ENCODE measurements at places on chromosomes 1 and 21.

GRCh38 chr1:11842154-11843041 is 5.2 kb downstream of the NPPA start:
- no peak for DNase-seq

DNA sequence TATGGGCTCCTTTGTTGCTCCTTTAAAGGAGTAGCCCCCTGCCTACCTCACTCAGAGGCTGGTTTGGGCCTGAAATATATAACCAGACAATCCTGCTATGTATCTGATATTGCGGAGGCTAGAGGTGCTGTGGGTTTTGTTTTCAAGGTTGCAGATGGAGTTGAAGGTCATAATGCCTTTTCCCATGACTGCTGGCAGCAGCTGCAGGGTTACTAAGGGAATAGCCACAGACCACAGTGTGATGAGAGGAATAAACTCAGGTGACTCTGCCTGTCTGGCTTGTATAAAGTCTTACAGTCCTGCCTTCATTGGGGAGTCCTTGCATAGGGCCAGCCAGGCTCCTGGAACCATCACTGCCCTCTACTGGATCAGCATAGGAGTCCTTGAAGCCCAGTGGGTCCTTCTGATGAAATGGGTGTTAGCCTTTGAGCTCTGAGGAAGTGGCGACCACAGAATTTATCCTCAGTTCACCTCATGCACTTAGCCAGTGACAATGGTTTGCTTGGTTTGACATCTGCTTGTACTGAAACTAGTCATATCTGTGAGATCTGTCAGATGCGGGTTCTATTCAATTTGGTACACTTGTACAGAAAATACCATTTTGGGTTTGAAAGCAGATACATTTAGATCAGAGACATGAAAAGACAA is 174.4 kb upstream of the HMCN1 start:
- no peak for DNase-seq

- no peak for DNase-seq
These were observed 131.0 kb downstream of the XPR1 start for GRCh38 chr1:180762796-180763195.

DNA sequence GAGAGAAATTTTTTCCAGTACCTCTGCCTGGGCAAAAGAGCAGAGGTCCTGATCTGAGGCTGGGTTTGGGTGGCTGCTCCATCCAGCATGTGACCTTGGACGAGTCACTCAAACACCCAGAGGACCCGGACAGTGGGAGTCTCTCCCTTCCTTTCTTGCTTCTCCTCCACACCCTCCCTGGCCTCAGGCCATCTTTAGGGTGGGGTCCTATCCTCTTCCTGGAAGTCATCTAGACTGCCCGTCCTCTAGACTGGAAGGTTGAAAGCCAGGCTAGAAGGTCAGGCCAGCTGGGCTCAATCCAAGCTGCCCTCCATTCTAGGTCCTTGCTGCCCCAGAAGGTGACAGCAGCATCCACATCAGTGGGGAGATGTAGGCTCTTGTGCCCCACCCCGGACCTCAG is 599.5 kb downstream of the MATN1 start:
- no peak for DNase-seq

DNA sequence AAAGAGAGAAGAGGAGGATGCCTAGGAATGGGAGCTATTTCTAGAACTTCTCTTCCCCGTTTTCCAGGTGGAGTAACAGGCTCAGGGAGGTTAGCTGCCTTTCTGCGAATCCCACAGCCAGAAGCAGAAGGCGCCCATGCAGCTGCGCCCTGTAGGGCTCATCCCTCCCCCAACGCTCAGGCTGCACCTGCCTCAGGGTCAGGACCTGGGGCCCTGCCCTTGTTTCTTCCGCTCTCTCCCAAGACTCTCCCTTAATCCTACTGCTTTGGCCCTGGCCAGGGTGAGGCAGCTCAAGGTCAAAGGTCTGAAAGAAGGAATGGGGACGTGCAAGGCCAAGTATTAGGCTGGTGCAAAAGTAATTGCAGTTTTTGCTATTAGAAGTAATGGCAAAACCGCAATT is 30.5 kb upstream of the PADI2 start:
- DNase-seq = no peak

DNA sequence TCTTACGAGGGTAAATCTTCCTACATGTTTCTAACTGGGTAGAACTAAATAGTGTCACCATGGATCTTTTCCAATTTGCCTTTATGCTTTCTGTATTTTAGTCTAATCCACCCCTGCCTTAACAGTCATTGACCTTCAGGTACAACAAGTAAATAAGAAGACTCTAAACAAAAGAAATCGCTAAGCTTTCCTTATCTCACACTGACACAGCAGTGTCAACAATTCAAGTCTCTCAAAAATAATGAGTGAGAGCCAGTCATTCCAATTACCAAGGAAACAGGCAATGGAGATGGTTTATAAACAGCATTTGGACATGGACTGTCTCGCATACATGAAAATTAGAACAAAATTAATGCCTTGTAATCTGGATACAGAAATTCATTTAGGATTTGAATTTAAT is 365.8 kb downstream of the VAV3 start:
- no peak for DNase-seq

- no peak for DNase-seq
These were observed 31.4 kb downstream of the ZBTB17 start for GRCh38 chr1:15944308-15945010.

DNA sequence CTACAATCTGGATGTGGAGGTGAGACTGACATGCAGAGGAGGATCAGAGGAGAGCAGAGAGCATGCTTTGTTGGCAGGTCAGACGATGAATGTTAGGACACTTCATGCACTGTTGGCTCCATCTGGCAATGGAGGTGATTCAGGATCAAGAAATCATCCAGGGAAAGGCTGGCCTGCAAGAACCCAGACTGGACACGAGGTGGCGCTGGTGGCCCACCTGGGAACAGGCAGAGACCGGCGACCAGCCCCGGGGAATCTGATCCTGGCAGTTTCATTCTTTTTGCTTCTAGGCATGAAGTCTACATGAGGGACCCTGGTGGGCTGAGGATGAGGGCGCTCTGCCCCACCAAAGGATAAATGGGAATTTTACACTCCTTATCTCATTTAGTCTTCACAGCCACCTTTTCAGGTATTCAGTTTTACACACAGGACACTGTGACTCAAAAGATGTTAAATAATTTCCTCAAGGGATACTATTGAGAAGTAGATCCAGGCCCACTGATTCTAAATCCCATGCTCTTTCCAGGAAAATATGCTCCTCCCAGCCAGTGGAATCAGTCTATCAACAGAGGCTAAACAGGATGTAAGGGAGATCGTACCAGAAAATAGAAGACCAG is 26.2 kb upstream of the SCMH1 start:
- peak; percentile 47 for DNase-seq

GRCh38 chr1:68633141-68633919 is 136.4 kb upstream of the DEPDC1 start:
- no peak for DNase-seq

DNA sequence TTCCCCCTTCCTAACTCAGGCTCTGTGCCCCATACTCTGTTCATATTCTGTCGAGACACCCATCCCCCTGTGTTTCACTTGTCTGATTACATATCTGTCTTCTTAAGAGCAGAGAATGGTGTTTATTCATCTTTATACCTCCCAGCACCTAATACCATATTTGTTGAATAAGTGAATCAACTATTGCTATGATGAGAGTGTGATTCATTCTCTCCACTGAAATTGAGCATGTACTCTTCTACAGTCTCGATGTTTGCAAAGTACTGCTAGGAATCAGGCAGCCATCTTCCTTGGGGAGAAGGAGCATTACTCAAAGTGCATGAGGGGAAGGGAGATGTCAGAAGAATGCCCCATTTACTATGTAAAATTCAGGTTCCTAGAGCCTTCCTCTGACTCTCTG is 27.0 kb downstream of the TBX15 start:
- no peak for DNase-seq

- no peak for DNase-seq
These were observed 82.0 kb upstream of the ROR1 start for GRCh38 chr1:63691701-63692425.

All from stimulated activated CD4-positive, alpha-beta T cell treated with anti-CD3 and anti-CD28 coated beads, Interleukin-2, amount 100 ng/mL, for 4 hours (primary cell).